ENCODE measurements at places on chromosomes 7 and 10. TPM values are rescaled to one million over a fixed set of nuclear protein-coding genes. Genes with fewer than 3 reads are reported as not detected.

- no peaks in the 10 kb centered on the region for H3K4me1 ChIP-seq
- H3K27ac ChIP-seq, result no peak overlapping the region
- H3K27me3 ChIP-seq, result peaks cover 3% of the 10 kb centered on the region
- H3K4me3 ChIP-seq, result no peak overlapping the region
Measured at GRCh38 chr7:129762387-129762969, 151.0 kb downstream of the NRF1 start.

DNA sequence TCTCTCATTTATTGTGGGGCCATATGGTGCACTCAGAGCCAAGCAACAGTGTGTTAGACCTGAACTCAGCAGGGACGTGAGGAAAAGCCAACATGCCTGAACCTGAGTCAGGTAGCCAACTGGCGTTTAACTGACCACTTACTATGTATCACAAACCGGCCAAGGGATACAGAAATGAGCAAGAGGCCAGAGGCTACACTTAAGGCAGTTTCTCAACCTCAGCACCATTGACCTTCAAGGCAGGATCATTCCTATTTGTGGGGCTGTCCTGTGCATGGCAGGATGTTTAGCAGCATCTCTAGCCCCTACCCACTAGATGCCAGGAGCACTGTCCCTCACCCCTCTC, 103.5 kb upstream of the NANOS1 start:
- no peak overlapping the region for H3K27ac ChIP-seq
- no peak for DNase-seq
- no peak overlapping the region for H3K4me3 ChIP-seq
- peaks cover 11% of the 10 kb centered on the region for H3K27me3 ChIP-seq
- H3K4me1 ChIP-seq, result no peaks in the 10 kb centered on the region
- no peaks in the 10 kb centered on the region for H3K36me3 ChIP-seq

DNA sequence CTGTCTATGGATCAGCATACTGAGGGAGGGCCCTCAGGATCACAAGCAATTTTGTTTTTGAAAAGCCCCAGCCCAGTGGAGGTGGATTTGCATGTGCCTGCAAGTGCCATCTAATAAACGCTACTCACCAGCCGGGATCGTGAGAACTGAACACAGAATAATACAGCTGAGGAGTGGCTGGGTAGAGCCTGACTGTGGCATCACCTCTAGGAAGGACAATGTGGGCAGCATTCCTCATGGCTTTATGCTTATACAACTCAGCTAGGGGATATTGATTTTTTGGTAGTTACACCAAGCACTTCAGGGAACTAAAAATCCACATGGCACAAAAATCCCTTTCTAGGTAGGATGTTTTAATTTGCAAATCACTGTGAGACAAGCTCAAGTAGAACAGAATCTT, 72.7 kb upstream of the PALS2 start:
- H3K27ac ChIP-seq, result no peak overlapping the region
- peaks cover 24% of the 10 kb centered on the region for H3K27me3 ChIP-seq
- H3K4me3 ChIP-seq, result no peak overlapping the region
- no peaks in the 10 kb centered on the region for H3K36me3 ChIP-seq
- no peaks in the 10 kb centered on the region for H3K4me1 ChIP-seq

DNA sequence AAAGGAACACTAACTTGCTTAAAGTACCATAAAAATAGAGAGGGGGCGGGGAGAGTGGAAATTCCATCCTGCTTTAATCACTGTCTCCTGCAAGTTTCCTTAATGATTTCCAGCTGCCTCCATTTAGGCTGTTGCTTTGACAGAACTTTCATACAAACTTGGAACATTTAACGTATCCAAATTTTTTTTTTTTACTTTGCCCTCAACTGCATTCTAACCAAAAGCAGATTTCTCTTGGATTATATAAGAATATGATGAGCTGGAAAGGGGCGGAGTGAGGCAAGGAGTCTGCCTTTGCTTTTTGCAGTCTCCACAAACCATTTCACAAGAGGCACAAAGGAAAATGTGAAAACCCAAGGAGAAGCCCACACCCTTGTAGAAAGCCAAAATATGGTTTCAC, 46.6 kb upstream of the COL1A2 start:
- H3K4me3 ChIP-seq, result no peak overlapping the region
- H3K4me1 ChIP-seq, result no peaks in the 10 kb centered on the region
- DNase-seq, result no peak
- H3K27ac ChIP-seq, result no peak overlapping the region

DNA sequence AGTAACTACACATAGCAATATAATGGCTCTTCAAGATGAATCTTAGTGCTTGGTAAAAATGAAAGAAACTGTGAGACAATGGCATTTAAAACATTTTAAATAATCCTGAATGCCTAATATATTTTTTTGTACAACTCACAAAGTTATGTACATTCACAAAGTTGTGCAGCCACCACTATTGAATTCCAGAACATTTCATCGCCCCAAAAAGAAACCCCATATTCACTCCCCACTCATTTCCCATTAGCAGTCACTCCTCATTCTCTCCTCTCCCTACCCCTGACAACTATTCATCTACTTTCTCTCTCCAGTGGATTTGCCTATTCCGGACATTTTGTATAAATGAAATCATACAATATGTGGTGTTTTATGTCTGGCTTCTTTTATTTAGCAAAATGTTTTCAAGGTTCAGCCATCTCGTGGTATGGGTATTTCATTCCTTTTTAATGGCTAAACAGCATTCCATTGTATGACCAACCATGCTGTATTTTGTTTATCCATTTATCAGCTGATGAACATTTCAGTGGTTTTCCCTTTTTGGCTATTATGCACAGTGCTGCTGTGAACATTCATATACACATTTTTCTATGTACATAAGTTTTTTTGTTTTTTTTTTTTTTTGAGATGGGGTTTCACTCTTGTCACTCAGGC, 34.7 kb downstream of the ENTPD7 start:
- peaks cover 27% of the 10 kb centered on the region for H3K36me3 ChIP-seq
- H3K27ac ChIP-seq, result no peak overlapping the region
- H3K27me3 ChIP-seq, result no peaks in the 10 kb centered on the region
- no peak for DNase-seq

Gene FEZF1
- not detected for total RNA-seq

Gene PKD2L1
- total RNA-seq, result not detected

Gene EVX1
- total RNA-seq, result not detected

Gene CDHR3
- total RNA-seq, result 0.80 TPM

- no peak overlapping the region for H3K27ac ChIP-seq
- no peaks in the 10 kb centered on the region for H3K27me3 ChIP-seq
- peaks cover 24% of the 10 kb centered on the region for H3K36me3 ChIP-seq
- DNase-seq, result no peak
- H3K4me1 ChIP-seq, result peaks cover 10% of the 10 kb centered on the region
Measured at GRCh38 chr10:22556774-22557173, 157.6 kb downstream of the PIP4K2A start.

GRCh38 chr10:63375458-63375857, 90.3 kb downstream of the JMJD1C start:
- no peak overlapping the region for H3K27ac ChIP-seq
- DNase-seq, result no peak
- no peak overlapping the region for H3K4me3 ChIP-seq
- peaks cover 4% of the 10 kb centered on the region for H3K4me1 ChIP-seq
- no peaks in the 10 kb centered on the region for H3K27me3 ChIP-seq

Gene CUX1
- 29.5 TPM for total RNA-seq

DNA sequence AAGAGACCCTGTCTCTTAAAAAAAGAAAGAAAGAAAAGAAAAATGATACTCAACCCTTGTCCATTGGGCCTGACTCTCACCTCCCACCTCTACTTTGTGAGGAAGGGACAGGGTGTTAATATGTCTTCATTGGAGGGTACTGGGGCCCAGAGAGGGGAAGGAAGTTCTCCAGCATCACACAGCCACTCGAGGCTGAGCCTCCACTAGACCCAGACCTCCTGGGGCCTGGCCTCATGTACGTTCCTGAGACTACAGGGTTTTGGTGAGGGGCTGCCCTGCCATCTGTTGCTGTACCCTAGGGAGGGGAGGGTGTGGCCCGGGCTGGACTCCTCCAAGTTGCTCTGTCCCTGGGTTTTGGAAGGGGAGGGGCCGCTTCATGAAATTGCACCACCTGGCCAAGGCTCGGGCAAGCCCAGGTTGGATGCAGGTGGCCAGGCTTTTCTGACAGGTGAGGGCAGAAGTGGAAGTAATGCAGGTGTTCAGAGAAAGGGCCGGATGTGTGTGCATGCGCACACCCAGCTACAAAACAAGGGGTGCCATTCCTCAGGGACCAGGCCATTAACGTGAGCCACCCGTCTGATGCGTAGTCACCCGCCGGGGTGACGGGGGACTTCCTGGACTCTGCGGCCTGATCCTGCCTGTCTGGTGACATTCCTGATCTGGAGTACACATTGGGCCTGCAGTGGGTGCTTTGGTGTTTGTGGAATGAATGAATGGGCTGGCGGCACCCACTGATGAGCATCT, 21.7 kb downstream of the GTF2IRD1 start:
- no peaks in the 10 kb centered on the region for H3K27me3 ChIP-seq
- H3K4me1 ChIP-seq, result no peaks in the 10 kb centered on the region
- H3K4me3 ChIP-seq, result no peak overlapping the region
- no peak overlapping the region for H3K27ac ChIP-seq
- DNase-seq, result no peak

Gene EZH2
- 91.7 TPM for total RNA-seq

Gene ADCYAP1R1
- not detected for total RNA-seq

All from activated T-helper 2 cell treated with anti-CD3 and anti-CD28 coated beads, Interferon-gamma antibody, Interleukin-2, Interleukin-4, amounts not matched to agents 10 μg/mL and 5 μg/mL and 100 μg/mL, durations not matched to agents 14 hours and 24 hours and 36 hours (primary cell).